ENCODE measurements at places on chromosomes 4 and X. TPM values are rescaled to one million over a fixed set of nuclear protein-coding genes. Genes with fewer than 3 reads are reported as not detected.

GAGE13 gene
- total RNA-seq, result not detected

IL1RAPL2 gene
- total RNA-seq, result 0.19 TPM

WWC2 gene
- 6.4 TPM for total RNA-seq

CXCL8 gene
- total RNA-seq, result 44.6 TPM

RAB41 gene
- 0.29 TPM for total RNA-seq

TCP11X2 gene
- not detected for total RNA-seq

Measured in mucosa of descending colon (tissue), 3 donors.